Epithelial cell of esophagus (primary cell): ENCODE measurements at places on chromosomes 2 and 18.

GRCh38 chr18:34976899-34977837 is 64.0 kb upstream of the MAPRE2 start:
- DNase-seq, result peak; percentile 24

DNA sequence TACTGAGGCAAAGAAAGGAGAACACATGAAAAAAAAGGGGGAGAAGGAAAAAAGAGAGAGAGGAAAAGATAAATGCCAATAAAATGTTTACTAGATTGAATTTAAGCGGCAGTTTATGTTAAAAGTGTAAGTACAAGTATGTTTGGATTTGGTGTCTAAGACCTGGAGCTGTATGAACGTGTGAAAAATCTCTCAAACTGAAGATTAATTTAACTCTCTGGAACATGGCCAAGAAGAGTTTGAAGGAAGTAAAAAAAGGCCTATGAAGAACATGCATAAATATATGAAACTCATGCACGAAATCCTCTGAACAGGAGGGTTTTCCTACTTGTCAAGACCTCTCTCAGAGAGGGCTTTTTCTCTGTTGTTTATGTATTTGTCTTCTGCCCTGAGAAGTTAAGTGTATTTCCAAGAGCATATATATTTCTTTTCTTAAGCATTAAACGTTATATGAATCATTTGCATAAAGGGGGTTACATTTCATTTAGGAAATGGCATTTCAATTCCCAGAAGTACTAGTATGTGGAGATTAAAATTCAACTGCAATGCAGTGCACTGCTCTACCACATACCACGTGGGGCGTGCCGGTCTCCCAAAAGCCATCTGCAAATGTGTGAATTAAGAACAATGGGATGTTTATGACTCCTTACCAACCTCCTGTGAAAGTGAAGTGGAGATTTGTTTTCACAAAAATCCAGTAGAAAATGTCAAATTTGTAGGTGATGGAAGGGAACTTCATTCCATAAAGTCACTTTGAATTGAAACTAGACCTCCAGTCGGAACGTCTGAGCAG is 281.1 kb upstream of the TRIB2 start:
- no peak for DNase-seq

DNA sequence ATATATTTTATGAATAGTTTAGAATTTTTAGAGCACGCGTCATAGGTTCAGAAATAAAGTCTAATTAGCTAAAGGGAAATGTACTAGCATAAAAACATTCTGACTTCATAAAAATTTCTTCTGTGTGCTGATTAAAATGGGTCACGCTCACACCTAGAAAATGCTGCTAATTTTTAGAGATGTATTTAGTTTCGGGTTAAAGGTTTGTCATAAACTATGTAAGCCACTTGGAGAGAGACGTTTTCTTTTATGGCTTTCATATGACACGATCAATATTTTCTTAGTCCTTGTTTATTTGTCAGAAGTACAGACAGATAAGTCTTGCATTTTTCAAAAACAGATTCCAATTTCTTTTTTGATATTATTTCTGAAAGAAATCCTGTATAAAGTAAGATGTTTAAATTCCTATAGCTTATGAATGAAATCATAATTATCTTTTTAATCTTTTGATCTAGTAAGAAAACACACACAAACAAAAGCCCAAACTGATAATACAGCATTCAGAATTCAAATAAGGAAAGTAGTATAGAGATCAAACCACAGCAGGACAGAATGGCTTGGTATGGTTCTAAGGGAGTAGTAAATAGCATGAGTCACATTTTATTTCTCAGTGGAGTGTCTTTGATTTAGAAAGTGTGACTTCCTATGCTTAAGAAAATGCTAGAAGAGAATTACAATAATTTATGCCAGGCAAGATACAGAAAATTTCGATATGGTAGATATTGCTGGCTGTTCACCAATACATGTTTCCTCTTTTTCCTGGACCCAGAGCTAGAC is 236.6 kb downstream of the GPD2 start:
- peak; percentile 19 for DNase-seq

DNA sequence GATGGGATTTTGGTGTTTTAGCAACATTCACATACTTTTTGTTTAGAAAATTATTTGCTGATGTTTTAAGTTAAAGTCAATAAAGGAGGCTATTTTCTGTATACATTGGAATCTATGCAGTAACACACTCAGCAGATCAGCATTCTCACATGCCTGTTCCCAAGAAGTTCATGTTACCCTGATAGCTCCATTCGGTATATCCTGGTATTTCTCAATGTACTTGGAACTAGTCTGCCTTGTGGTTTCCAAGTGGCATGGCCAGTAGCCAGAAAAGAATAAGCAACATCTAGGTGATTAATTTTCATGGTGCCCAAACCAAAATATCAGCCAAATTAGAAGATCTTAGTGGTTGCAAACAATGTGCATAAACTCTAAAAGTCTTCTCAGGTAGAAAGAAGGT is 5.2 kb upstream of the NCAPH start:
- peak; percentile 95 for DNase-seq

- peak; percentile 81 for DNase-seq
Observed at GRCh38 chr18:49858309-49859020, 45.1 kb upstream of the ACAA2 start.

GRCh38 chr18:76493213-76494161 is 1.6 kb downstream of the ZNF516 start:
- DNase-seq, result peak; percentile 50

- DNase-seq, result no peak
Observed at GRCh38 chr2:30285758-30286157, 54.4 kb downstream of the LBH start.

DNA sequence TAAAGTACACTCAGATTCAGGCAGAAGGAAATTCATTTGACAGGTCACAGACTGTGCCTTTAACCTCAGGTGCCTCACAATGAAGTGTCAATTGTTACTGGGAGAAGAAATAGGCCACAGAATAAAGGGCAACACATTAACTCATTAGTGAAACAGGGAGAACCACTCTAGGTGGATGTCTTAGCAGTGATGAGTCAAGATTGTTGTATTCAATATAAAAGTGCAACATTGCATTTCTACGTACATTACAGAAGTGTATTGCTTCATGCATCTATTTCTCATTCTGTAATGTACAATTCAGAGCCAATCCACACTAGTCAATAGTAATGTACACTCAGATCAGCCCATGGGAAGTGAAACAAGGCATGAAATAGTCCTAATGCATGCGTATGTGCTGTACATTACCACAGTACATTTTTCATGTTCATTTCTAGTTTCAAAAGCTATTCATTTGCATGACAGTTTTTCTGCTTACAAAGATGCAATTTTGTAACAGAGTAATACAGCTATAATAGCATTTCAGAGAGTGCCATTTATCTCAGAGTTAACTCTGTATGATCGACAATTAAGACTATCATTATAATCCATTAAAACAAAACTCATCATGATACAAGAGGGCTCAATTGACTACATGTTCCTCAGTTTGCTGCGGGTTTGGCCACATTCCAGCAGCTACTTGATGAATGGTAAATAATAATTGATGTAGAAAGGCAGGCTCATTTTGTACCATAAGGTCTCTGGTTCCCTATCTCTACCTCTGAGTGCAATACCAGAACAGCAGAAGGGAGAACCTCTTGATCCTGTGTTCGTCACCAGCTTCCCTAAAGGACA is 12.2 kb upstream of the ARL5A start:
- peak; percentile 84 for DNase-seq

DNA sequence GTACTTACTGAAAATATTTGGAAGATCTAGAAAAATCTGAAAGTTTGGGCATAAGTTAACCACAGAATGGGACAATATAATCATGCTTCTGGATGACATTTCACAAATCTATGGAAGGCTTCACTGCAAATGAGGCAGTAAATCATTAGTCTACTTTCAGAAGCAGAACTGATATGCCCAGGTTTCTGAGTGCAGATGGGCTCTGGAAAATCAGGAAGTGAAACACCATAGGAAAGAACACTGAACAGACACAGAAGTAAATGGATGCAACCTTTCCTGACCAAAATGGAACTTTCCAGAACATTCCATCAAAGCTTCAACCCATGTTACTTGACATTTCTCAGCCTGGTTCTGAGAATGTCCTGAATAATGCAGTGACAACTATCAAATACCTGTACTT is 55.1 kb downstream of the KCNG3 start:
- no peak for DNase-seq

GRCh38 chr18:28382215-28382879 is 205.4 kb upstream of the CDH2 start:
- DNase-seq, result no peak

- peak; percentile 15 for DNase-seq
Observed at GRCh38 chr2:119650206-119650605, 28.8 kb upstream of the TMEM177 start.

DNA sequence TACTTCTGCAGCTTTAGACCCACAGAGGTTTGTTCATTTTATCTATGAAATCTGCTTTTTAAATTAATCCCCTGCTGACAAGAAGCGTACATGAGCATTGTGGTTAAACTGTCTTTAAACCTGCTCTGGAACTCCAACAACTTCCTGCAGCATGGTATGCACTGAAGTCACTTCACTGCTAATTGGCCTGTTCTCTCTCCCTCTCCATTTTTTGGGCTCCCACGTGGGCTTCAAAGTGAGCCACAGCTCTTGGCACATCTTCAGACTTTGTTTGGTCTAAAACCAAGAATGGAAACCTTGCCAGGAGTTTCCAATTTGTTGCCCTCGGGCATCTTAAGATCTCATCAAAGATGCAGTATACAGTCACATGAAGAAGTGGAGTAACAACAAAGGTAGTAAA is 311.4 kb downstream of the LRRTM1 start:
- DNase-seq, result no peak
